ENCODE measurements at places on chromosomes 4 and X. TPM values are rescaled to one million over a fixed set of nuclear protein-coding genes. Genes with fewer than 3 reads are reported as not detected.

DNA sequence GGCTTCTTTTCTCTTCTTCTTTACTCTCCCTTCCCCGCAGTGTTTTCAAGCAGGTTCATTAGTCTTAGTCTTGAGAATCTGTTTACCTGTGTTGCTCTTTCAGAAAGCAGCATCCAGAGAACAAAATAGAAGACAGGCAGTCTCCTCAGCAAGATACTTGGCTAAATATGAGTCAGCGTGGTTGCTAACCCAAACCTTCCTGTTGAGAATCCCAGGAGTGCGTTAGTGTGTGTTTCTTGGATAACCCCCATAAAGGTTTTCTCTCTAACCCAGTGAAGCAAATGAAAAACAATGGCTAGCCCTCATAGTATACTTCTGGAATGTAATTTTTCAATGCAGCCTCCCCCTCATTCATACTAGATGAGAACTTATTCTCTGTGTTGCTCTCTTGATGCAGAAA, 41.1 kb downstream of the BMPR1B start:
- DNase-seq, result peak; percentile 25

DNA sequence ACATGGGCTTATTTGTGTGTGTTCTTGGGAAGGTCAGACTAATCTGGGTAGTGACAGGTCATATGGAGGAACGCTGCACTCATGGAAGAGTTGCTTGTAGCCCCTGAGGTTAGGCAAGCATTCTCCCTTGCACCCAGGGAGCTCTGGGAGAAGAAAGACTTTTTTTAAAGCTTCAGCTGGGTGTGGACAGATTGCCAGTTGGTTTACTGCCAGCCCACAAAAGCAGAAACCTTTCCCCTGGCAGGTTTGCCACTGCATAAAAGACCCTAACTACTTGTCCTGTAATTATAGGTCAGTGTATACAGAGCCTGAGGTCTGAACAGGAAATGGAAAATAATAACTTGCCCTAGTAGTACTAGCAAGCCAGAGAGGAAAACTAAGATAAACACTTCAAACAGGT, 7.4 kb upstream of the NFKB1 start:
- no peak for DNase-seq

DNA sequence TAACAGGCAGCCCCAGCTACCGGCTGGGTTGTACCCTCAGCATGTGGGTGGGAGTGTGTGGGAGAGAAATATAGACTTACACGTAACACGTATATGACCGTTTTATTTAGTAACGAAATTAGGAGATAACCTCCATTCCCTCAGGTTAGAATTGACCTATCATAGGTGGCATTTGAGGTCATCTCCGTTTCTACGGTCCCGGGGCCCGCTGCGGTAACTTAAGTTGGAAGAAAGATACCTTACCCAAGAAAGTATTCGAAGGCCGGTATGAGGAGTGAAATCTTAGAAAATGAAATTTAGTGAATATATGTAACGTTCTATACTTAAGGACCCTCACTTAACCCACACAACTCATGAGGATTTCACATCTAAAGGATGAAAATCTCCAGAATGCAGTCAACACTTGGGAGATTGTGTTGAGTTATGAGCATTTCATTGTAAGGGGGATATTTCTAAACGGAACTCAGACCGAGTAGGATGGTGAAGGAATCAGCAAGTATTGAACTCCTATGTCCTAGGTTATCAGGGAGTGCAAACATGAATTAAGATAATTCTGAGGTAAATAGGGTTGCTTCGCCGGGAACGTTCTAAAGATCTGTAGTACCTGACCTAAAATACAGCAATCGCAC, 891 bp downstream of the CISD2 start:
- DNase-seq, result no peak

DNA sequence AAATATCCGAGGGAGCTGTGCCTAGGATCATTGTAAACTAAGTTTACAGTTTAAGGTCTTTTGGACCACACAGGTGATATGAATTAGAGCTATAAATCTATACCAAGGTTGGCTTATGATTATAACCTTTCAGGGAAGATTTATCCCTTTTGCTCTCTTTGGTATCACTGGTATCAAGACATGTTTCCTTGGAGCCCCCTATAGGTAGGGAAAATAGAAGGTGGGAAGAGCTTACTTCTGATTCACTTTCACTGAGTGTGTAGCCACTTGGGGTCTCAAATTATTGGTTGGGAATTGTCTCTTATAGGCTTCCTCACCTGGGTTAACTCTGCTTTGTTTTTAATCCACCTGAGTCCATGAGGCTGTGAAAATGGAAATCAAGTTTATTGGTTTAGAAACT, 262.1 kb upstream of the NR3C2 start:
- DNase-seq, result peak; percentile 6

ITGB1BP2 gene
- total RNA-seq, result 2.4 TPM

DGAT2L6 gene
- not detected for total RNA-seq

Measured in bronchial epithelial cell (primary cell).